Liver (tissue), 10 donors: ENCODE measurements at places on chromosomes 16 and 17. TPM values are rescaled to one million over a fixed set of nuclear protein-coding genes. Genes with fewer than 3 reads are reported as not detected.

GRCh38 chr17:47843391-47843730, 2.3 kb upstream of the SCRN2 start:
- H3K36me3 ChIP-seq = no peaks in the 10 kb centered on the region
- no peak overlapping the region for H3K4me3 ChIP-seq
- no peak for DNase-seq

DNA sequence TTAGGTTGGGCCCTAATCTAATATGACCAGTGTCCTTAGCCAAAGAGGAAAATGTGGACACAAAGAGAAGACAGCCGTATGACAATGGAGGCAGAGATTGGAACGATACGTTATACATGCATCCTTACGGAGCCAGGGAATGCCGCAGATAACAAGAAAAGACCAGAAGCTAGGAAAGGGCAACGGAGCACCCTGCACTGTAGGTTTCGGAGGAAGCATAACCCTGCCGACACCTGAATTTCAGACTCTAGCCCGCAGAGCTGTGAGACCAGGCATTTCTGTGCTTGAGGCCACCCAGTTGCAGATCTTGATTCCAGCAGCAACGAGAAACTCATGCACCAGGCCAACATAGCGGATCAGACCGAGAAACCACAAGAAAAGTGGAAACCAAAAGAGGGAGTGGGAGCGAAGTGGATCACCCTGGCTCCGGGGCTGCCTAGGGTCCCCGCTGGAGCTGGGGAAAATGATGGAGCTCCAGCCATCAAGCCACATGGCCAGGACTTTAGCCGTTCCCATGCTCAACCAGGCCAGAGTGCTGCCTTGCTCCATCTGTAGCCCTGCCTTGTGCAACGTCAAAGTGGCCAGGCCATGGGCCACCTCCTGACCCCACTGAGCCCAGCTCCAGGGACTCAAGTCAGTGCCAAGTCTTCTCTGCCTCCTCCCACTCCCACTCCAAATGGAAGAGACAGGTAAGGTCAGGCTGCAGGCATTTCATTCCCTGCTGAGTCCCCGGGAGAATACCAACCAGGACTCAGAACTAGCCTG, 51.7 kb upstream of the RPL38 start:
- H3K27ac ChIP-seq = no peak overlapping the region
- H3K36me3 ChIP-seq = no peaks in the 10 kb centered on the region
- no peak overlapping the region for H3K4me3 ChIP-seq
- no peaks in the 10 kb centered on the region for H3K4me1 ChIP-seq
- H3K27me3 ChIP-seq = peaks cover 4% of the 10 kb centered on the region
- DNase-seq = peak; percentile 16

DNA sequence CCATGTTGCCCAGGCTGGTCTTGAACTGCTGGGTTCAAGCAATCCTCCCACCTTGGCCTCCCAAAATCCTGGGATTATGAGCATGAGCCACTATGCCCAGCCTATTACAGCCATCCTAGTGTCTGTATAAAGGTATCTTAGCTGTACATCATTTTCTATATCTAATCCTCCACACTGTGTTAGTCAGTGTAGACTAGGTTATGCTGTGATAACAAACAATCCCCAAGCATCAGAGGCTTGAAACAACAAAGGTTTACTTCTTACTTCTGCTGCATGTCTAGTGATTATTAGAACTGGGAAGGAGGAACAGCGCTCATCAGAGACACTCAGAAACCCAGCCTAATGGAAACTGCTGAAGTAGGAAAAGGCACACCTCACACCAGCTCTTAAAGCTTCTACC, 68.1 kb downstream of the ERCC4 start:
- H3K36me3 ChIP-seq = no peaks in the 10 kb centered on the region
- H3K27ac ChIP-seq = no peak overlapping the region
- H3K4me1 ChIP-seq = no peaks in the 10 kb centered on the region
- DNase-seq = no peak
- no peaks in the 10 kb centered on the region for H3K27me3 ChIP-seq

DNA sequence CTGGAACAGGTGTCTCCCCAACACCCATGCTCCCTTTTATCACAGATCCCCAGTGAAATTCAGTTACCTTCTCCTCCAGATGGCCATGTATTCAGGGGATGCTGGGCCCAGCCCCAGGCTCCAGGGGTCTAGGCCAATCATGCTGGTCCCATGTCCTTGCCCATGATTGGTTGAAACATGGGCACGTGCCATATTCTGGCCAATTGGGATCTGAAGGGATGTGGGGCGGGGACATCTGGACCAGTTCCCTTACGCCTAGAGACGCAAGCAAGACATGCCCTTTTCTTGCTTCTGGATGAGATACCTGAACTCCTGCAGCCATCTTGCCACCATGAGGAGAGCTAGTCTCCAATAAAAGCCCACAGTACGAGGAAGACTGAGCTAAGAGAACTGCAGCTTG, 31.0 kb upstream of the ST6GALNAC1 start:
- H3K27ac ChIP-seq = no peak overlapping the region
- H3K4me1 ChIP-seq = peaks cover 12% of the 10 kb centered on the region
- DNase-seq = no peak

DNA sequence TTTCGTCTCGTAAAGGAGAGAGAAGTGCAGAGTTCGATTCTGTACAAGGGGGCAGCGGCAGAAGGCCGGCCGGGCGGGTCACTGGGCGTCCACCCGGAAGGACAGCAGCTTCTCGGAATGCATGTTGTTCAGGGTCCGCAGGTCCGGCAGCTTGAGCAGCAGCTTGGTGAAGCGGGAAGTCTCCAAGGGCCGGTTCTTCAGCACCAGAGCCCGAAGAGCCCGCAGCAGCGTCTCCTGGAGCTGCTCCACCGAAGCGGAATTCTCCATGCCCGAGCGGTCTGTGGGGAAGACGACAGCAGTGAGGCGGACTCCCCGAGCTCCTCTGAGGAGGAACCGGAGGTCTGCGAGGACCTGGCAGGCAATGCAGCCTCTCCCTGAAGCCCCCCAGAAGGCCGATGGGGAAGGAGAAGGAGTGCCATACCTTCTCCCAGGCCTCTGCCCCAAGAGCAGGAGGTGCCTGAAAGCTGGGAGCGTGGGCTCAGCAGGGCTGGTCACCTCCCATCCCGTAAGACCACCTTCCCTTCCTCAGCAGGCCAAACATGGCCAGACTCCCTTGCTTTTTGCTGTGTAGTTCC, 7.3 kb downstream of the NR1D1 start:
- DNase-seq = no peak
- H3K4me3 ChIP-seq = no peak overlapping the region
- H3K4me1 ChIP-seq = peaks cover 42% of the 10 kb centered on the region
- no peaks in the 10 kb centered on the region for H3K27me3 ChIP-seq

GRCh38 chr16:52256310-52257078, 290.4 kb downstream of the TOX3 start:
- no peaks in the 10 kb centered on the region for H3K36me3 ChIP-seq
- peak overlapping the region; percentile 48 for H3K27ac ChIP-seq
- no peak for DNase-seq
- no peaks in the 10 kb centered on the region for H3K27me3 ChIP-seq

GRCh38 chr16:87695534-87695933, 70.3 kb downstream of the KLHDC4 start:
- DNase-seq = no peak
- no peaks in the 10 kb centered on the region for H3K4me1 ChIP-seq
- H3K36me3 ChIP-seq = peaks cover 5% of the 10 kb centered on the region

GRCh38 chr16:8812162-8812843, 14.7 kb downstream of the PMM2 start:
- no peak for DNase-seq
- no peak overlapping the region for H3K27ac ChIP-seq
- peaks cover 26% of the 10 kb centered on the region for H3K36me3 ChIP-seq
- no peaks in the 10 kb centered on the region for H3K4me1 ChIP-seq

DNA sequence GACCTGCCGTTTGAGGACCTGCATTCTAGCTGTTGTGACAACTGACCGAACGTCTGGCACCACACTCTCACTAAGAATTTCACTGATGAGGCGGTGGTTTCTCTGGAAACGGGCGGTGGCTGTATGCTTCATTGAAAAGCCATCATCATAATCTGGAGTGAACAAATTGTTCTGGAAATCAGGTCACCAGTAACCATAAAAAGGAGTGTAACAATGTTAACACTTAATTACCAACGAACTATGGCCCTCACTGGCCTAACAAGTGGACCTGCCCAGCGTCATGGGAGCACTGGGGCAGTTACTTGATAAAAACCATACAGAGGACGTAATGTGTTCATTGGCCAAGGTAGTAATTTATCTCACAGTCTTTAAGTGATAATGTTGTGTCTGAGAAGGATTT, 15.4 kb downstream of the SMARCE1 start:
- H3K27ac ChIP-seq = no peak overlapping the region
- peaks cover 68% of the 10 kb centered on the region for H3K36me3 ChIP-seq
- H3K4me3 ChIP-seq = no peak overlapping the region
- H3K4me1 ChIP-seq = no peaks in the 10 kb centered on the region

GRCh38 chr17:21360048-21360447, 16.1 kb upstream of the KCNJ12 start:
- H3K27me3 ChIP-seq = no peaks in the 10 kb centered on the region
- H3K4me3 ChIP-seq = no peak overlapping the region
- no peak for DNase-seq
- H3K4me1 ChIP-seq = no peaks in the 10 kb centered on the region

DNA sequence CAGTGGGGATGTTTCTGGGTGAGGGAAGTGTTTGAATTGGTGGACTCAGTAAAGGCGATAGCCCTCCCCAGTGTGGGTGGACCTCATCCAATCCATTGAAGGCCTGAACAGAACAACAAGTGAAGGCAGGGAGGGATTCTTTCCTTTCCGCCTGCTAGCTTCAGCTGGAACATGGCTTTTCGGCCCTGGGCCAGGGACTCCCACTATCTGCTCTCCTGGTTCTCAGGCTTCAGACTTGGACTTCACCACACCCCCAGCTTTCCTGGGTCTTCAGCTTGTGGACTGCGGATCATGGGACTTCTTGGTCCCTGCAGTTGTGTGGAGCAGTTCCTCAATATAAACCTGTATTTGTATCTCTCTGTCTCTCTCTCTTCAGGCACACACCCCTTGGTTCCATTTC, 77.9 kb downstream of the SNX29 start:
- H3K27me3 ChIP-seq = no peaks in the 10 kb centered on the region
- H3K4me1 ChIP-seq = no peaks in the 10 kb centered on the region
- no peak overlapping the region for H3K4me3 ChIP-seq
- no peaks in the 10 kb centered on the region for H3K36me3 ChIP-seq
- DNase-seq = no peak

- no peaks in the 10 kb centered on the region for H3K4me1 ChIP-seq
- H3K27ac ChIP-seq = no peak overlapping the region
- DNase-seq = no peak
- H3K27me3 ChIP-seq = no peaks in the 10 kb centered on the region
Observed at GRCh38 chr16:68300734-68301459, 9.8 kb downstream of the SLC7A6OS start.

- no peak overlapping the region for H3K27ac ChIP-seq
- no peaks in the 10 kb centered on the region for H3K27me3 ChIP-seq
- H3K36me3 ChIP-seq = no peaks in the 10 kb centered on the region
- no peak for DNase-seq
- H3K4me1 ChIP-seq = no peaks in the 10 kb centered on the region
- no peak overlapping the region for H3K4me3 ChIP-seq
Observed at GRCh38 chr17:39138431-39139160, 12.8 kb downstream of the PLXDC1 start.

DNA sequence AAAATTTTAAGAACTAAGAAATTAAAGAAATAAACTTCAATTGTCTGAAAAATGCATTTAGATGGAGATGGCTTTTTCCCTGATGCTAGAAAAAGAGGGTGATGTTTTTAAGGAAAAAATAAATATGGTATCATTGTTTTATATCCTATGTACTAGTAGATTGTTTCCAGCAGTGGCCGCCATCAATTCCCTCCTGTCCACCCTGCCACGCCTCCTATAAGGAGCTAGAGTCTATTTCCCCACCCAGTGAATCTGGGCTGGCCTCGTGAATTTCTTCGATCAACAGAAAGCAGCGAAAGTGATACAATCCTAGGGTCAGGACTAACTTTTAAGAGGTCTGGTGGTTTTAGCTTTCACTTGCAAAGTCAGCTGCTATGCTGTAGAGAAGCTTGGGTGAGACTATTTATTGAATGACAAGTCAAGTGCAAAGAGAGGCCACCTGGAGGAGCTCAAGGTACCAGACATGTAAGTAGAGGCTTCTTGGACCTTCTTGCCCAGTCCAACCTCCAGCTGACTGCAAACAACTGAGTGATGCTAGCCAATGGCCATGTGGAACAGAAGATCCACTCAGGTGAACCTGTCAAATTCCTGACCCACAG, 80.9 kb upstream of the MTMR4 start:
- H3K36me3 ChIP-seq = no peaks in the 10 kb centered on the region
- H3K4me1 ChIP-seq = no peaks in the 10 kb centered on the region
- no peak for DNase-seq
- no peak overlapping the region for H3K27ac ChIP-seq
- H3K4me3 ChIP-seq = no peak overlapping the region
- H3K27me3 ChIP-seq = no peaks in the 10 kb centered on the region

DNA sequence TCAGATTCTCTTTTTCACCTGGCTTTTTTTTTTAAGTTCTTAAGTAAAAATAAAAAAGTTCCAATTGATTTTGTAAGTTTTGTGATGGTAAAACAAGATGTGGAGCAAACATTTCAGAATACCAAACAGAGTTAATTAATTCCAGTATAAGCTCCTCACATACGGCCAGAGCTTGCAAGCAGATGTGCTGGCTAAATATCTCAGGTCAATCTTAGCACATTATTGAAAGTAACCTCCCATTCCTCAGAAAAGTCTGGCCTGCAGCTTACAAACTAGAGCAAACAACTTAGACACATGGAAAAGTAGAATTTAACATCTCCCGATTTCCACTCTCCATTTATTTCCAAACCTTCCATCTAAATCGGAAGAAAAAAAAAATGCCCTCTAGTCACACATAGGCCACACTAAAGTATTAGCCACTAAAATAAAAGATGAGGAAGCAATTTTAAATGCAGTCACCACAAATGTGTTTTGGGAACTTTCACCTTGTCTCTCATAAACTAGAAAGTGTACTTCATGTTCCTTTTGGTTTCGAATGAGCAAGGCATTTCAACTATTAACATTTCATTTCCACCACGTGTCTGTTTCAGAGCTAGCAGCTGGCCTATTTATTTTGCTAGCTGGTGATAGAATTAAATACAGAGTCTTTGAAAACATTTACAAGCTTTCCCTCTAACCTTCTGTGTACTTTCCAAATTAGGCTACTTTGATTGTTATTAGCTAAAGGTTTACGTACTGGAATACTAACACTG, 143.3 kb downstream of the STX8 start:
- H3K27me3 ChIP-seq = no peaks in the 10 kb centered on the region
- H3K4me3 ChIP-seq = no peak overlapping the region
- H3K4me1 ChIP-seq = no peaks in the 10 kb centered on the region
- DNase-seq = no peak
- H3K36me3 ChIP-seq = no peaks in the 10 kb centered on the region

The FOXC2 gene
- total RNA-seq = 0.08 TPM

The FMNL1 gene
- 7.0 TPM for total RNA-seq

The KRTAP4-5 gene
- total RNA-seq = not detected

The ALDH3A1 gene
- total RNA-seq = 0.33 TPM

The ABCA8 gene
- 72.2 TPM for total RNA-seq

The RNF151 gene
- not detected for total RNA-seq

The SCRN2 gene
- 17.8 TPM for total RNA-seq

The CRAMP1 gene
- total RNA-seq = 6.0 TPM

The INPP5K gene
- 19.2 TPM for total RNA-seq

The RRAD gene
- total RNA-seq = 0.14 TPM

The TP53TG3C gene
- not detected for total RNA-seq

The CEP112 gene
- total RNA-seq = 1.1 TPM
